ENCODE measurements at places on chromosomes 7 and 10.
A peak's percentile ranks its signal among the peaks of the same experiment; 100 is the strongest.

DNA sequence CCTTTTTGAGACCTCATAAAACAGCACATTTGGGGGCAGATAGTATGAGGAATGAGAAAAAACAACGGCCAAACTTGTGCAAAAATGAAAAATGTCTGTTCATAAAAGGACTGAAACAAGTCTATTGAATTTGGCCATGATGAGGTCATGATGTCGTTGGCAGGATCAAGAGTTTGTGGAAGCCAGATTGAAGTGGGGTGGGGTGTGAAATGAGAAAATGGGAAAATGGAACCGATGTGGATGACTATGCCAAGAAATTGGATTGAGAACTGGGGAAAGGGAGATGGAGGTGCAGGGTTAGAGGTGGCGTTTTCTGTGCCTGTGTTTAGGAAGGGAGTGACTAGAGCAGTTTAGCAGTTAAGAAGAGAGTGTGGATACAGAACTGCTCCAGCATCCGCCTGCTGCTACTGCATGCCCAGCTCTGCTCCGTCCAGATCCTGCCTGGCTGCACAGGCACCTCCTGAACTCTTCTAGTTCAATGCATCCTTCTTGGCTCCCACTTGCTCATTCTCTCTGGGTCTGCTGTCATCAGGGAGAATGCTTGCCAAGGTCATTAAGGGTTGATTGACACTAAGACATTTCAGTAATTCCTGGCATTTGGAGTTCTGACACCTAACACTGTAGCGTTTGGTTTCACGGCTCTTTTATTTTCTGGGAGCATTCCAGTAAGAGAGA is 111.9 kb downstream of the GALNT17 start:
- DNase-seq, result no peak

DNA sequence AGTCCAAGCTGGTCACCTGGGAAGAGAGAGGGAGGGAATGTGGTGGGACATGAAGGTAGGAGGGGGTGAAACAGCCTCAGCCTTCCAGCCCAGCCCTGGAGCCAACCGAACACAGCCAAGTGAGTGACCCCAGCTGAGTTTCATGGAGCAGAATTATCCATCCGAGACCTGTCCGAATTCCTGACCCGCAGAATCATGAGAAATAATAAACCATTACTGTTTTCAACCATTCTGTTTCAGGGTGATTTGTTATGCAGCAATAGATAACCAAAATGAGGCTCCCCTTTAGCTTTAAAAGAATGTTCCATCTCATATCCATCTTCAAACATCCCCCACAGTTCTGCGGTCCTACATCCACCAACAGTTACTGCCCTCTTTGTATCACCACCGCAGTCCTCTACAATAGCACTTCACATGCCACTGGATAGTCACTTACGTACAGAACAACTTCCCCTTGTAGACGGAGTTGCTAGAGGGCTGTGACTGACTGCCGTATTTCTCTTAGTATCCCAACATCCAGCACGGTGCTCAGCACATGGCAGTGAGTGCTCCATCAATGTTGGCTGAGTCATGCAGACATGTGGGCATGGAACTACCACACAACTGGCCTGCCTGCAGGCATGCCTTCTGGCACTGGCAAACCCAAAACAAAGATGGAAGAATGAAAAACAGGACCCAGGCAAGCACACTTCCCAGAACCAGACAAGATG is 18.5 kb downstream of the KIAA1549 start:
- no peak for DNase-seq

DNA sequence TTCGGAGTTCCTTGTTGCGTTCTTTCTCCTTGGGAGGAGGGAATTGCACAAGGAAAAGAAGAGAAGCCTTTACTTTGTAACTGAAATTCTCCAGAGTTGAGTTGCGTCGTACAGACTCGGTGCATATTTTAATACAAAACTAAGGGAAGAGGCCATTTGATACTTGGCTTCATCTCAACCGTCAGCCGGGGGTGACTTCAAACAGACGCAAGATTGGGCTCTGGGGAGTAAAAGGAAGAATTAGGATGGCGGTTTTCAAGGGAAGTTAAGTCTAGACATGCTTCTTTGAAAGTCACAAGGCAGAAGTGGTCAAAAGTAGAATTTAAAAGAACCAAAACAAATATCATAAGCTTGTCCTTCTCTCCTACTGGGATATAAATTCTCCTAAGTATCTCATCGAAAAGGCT is 1.6 kb downstream of the PRR15 start:
- DNase-seq, result no peak

GRCh38 chr7:47571331-47572093 is 10.4 kb downstream of the TNS3 start:
- DNase-seq, result no peak

GRCh38 chr7:36670585-36671431 is 53.5 kb downstream of the AOAH start:
- DNase-seq, result peak; percentile 53

- DNase-seq, result no peak
Measured at GRCh38 chr10:130758529-130758928, 553.0 kb downstream of the TCERG1L start.

DNA sequence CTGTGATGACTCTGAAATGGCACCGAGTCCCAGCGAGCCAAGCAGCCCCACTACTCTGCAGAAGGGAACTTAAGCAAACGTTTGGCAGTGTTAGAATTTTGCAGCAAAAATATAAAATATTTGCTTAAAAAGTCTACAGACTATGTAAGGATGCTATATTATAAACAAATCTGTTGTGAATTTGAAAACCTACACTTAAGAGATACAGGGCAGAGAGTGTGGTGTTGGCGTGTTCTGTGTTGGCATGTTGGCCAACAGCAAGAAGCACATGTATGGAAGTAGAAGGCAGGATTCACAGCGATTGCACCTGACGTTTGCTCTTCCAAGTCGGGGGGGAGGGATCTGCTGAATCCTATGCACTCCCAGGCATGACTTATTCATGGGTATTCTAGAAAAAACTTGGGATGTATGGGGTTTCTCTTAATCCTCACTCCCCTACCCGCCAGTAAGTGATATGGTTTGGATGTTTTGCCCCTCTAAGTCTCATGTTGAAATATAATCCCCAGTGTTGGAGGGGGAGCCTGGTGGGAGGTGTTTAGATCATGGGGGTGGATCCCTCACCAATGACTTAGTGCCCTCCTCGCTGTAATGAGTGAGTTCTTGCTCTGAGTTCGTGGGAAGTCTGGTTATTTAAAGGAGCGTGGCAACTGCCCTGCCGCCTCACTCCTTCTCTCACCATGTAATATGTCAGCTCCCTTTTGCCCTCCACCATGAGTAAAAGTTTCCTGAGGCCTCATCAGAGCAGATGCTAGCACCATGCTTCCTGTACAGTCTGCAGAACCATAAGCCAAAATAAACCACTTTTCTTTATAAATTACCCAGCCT is 62.1 kb downstream of the PKD1L1 start:
- no peak for DNase-seq

- no peak for DNase-seq
Measured at GRCh38 chr7:139387594-139387993, 27.9 kb downstream of the LUC7L2 start.

- DNase-seq, result no peak
Measured at GRCh38 chr7:35695473-35695850, 527 bp upstream of the HERPUD2 start.

GRCh38 chr7:122140918-122141317 is 3.1 kb downstream of the AASS start:
- DNase-seq, result no peak

DNA sequence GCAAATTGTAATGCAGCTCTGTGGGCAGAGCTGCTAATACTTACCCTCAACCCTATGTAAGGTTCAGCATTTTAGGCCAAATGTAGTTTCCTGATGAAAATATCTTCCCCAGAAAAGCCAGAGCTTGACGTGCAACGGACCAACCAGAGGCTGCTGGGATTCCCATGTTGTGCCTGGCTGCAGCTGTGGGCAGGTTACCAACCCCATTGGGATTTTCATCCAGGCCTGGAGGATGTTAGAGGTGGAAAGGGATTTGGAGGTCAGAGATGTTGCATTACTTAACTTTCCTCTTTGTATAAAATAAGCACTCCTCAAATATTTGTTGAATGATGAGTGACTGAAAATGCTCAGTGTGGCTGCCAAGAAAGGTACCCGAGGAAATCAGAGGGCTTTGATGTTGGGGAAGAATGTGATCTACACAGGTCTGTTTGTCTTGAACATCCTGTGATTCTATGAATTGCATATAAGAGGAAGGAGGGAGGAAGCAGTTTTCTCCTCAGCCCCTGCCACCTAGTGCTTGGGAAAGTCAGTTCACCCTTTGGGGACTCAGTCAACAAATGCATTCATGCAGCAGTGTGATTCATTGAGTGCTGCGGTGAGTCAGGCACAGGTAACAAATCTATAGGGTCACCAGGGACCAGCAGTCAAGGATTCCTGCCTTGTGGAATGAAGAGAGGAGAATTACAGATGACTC is 487.2 kb downstream of the RPS24 start:
- DNase-seq, result no peak

GRCh38 chr7:90931986-90932916 is 332.0 kb upstream of the FZD1 start:
- DNase-seq, result no peak

GRCh38 chr7:139572071-139572470 is 48.6 kb downstream of the CLEC2L start:
- no peak for DNase-seq

GRCh38 chr10:128398118-128398517 is 271.9 kb upstream of the MKI67 start:
- no peak for DNase-seq

GRCh38 chr10:69567920-69568319 is 5.3 kb downstream of the NEUROG3 start:
- DNase-seq, result no peak

- no peak for DNase-seq
Measured at GRCh38 chr10:35276889-35277288, 59.4 kb upstream of the CCNY start.

GRCh38 chr7:27688056-27688455 is 25.4 kb upstream of the HIBADH start:
- no peak for DNase-seq

Measured in T-helper 2 cell treated with Interferon-gamma antibody and Interleukin-4, amounts not matched to agents 5 μg/mL and 100 μg/mL, for 36 hours (primary cell).